ENCODE measurements at places on chromosomes 3 and 15.

- no peak for DNase-seq
Measured at GRCh38 chr15:42491539-42492225, 741 bp upstream of the ZNF106 start.

- DNase-seq = no peak
Measured at GRCh38 chr3:58230876-58231552, 6.6 kb upstream of the ABHD6 start.

GRCh38 chr3:122168044-122168443 is 15.4 kb upstream of the CASR start:
- no peak for DNase-seq

- peak; percentile 45 for DNase-seq
Measured at GRCh38 chr3:128784232-128784631, 58.2 kb downstream of the RAB7A start.

- no peak for DNase-seq
Measured at GRCh38 chr3:74049444-74049843, 424.7 kb upstream of the PDZRN3 start.

GRCh38 chr3:42080453-42080872 is 10.7 kb upstream of the TRAK1 start:
- peak; percentile 43 for DNase-seq

DNA sequence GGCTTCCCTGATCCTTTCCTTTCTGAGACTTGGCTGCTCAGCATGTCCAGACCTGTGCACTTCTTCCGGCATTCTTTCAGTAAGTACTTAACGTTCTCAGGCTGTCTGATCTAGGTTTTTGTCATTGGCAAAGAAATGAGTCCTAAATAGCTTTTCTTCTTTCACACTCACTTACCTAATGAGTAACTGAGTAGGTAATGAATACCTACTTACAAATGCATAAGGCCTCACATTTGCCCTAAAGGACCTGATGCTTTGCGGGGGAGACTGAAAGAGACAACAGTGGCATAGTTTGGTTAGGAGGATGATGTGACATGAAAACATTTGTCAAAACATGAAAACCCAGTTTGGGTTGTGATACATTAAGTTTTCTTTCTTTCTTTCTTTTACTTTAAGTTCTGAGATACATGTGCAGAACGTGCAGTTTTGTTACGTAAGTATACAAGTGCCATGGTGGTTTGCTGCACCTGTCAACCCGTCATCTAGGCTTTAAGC is 516.7 kb upstream of the CFAP20DC start:
- no peak for DNase-seq

GRCh38 chr15:33716025-33716424 is 252.3 kb upstream of the CHRM5 start:
- no peak for DNase-seq

DNA sequence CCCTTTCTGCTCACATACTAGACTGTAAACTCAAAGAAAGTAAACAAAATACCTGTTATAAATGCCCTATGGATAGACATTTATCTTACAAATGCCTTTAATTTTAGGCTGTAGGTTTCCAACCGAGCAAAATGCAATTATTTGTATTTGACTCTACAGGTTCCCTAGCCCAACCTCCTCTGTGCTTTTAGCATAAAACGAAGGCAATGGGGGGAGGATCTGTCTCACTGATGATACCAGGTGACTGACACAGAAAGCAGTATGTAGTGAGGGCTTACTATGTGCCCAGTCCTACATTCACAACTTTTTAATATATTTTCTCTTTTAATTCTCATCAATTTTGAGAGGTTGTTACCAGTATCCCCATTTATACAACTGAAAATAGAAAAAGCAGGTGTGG is 87.4 kb downstream of the OXNAD1 start:
- no peak for DNase-seq

DNA sequence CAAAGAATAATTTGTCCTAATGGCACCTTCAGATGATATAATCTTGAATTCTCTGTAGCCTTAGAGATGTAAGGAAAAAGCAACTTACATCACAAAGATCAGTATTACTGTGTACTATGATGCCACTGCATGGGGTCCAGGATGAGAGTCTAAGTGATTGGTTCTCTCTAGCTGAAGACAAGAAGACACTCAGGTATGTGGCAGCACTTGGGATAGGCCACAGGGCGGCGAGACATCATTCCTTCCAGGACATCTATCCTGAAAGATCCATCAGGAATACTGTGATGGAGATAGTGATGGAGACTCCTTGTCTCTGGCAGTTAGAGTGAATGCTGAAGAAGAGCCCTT is 2.5 kb downstream of the CD200 start:
- DNase-seq = no peak
